A549 treated with GW870086 at 1 μM for 4 hours (cell line): ENCODE measurements at places on chromosomes 2 and 18. TPM values are rescaled to one million over a fixed set of nuclear protein-coding genes. Genes with fewer than 3 reads are reported as not detected.

Gene SCN9A
- total RNA-seq: 2.6 to 5.0 TPM (median 4.2 TPM) in 5 replicates

Gene TRIM43
- total RNA-seq: 0.13 TPM in 1 of 5 replicates, not detected in the others

Gene IL36A
- not detected in 5 replicates for total RNA-seq

Gene CIB4
- 0.40 to 0.50 TPM in 2 of 5 replicates, not detected in the others for total RNA-seq

Gene POTEC
- not detected in 5 replicates for total RNA-seq

Gene EVX2
- not detected in 5 replicates for total RNA-seq
